ENCODE measurements at places on chromosomes 1 and 21. TPM values are rescaled to one million over a fixed set of nuclear protein-coding genes. Genes with fewer than 3 reads are reported as not detected.

LZIC gene
- 22.7 TPM for total RNA-seq

HSPA6 gene
- 0.24 TPM for total RNA-seq

NR1I3 gene
- total RNA-seq = not detected

MATN1 gene
- 1.2 TPM for total RNA-seq

SLC41A1 gene
- 23.7 TPM for total RNA-seq

CELA2A gene
- not detected for total RNA-seq

- peaks cover 3% of the 10 kb centered on the region for H3K4me1 ChIP-seq
- no peak for DNase-seq
These were observed 104.4 kb downstream of the UCHL5 start for GRCh38 chr1:192954705-192955265.

DNA sequence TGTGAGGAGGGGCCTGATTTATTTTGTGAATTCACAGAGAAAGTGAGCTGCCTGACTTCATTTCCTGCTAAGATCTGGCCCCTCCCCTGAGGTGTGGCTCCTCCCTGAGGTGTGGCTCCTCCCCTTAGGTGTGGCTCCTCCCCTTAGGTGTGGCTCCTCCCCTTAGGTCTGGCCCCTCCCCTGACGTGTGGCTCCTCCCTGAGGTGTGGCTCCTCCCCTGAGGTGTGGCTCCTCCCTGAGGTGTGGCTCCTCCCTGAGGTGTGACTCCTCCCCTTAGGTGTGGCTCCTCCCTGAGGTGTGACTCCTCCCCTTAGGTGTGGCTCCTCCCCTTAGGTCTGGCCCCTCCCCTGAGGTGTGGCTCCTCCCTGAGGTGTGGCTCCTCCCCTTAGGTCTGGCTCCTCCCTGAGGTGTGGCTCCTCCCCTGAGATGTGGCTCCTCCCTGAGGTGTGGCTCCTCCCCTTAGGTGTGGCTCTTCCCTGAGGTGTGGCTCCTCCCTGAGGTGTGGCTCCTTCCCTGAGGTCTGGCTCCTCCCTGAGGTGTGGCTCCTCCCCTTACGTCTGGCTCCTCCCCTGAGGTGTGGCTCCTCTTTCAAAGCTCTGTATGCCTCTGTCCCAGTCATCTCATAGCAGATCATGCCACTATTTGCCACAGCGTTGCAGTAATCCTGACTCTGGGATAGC is 26.9 kb upstream of the LRRC3 start:
- H3K4me3 ChIP-seq = no peak overlapping the region
- no peaks in the 10 kb centered on the region for H3K4me1 ChIP-seq
- peak; percentile 53 for DNase-seq
- H3K36me3 ChIP-seq = peaks cover 1% of the 10 kb centered on the region
- no peak overlapping the region for H3K27ac ChIP-seq

DNA sequence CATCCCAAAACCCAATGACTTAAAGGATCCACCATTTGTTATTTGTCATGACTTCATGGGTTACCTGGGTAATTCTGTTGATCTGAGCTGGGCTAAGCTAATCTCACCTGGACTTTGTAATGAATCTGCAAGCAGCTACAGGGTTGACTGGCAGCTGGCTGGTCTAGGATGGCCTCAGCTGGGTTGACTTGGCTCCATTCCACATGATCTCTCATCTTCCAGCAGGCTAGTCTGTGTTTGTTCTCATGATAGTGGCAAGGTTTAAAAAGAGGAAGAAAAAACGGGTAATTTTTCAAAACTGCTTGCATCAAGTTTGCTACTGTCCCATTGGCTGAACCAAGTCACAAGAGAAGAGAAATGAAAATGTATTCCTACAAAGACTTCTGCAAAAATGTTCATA is 24.8 kb upstream of the ZMYM4 start:
- DNase-seq = no peak
- H3K36me3 ChIP-seq = no peaks in the 10 kb centered on the region
- H3K27me3 ChIP-seq = no peaks in the 10 kb centered on the region
- H3K4me1 ChIP-seq = no peaks in the 10 kb centered on the region
- no peak overlapping the region for H3K27ac ChIP-seq

DNA sequence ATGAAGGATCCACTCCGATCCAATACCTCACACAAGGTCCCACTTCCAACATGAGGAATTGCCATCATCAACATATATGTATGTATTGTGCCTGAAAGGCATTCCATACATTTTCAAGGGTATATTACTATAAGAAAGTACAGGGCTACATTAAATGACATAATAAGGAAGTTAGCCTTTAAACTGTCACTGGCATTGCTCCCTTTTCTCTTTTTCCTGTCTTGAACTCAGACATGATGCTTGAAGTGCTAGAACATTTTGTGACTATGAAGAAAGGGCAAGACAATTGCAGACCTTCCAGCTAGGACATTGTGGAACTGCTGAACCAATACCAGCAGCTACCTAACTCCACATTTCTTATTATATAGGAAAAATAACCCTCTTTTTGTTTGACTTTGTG is 2.9 kb upstream of the TSPAN2 start:
- peaks cover 20% of the 10 kb centered on the region for H3K4me1 ChIP-seq
- H3K36me3 ChIP-seq = no peaks in the 10 kb centered on the region
- peaks cover 7% of the 10 kb centered on the region for H3K27me3 ChIP-seq
- no peak overlapping the region for H3K27ac ChIP-seq
- DNase-seq = no peak

GRCh38 chr1:169059421-169059820 is 47.1 kb upstream of the ATP1B1 start:
- no peak overlapping the region for H3K27ac ChIP-seq
- peaks cover 6% of the 10 kb centered on the region for H3K4me1 ChIP-seq
- DNase-seq = no peak

- DNase-seq = no peak
- H3K4me1 ChIP-seq = no peaks in the 10 kb centered on the region
- H3K27ac ChIP-seq = no peak overlapping the region
- H3K27me3 ChIP-seq = no peaks in the 10 kb centered on the region
- H3K36me3 ChIP-seq = no peaks in the 10 kb centered on the region
These were observed 958.3 kb downstream of the ADGRL2 start for GRCh38 chr1:82759035-82759434.

DNA sequence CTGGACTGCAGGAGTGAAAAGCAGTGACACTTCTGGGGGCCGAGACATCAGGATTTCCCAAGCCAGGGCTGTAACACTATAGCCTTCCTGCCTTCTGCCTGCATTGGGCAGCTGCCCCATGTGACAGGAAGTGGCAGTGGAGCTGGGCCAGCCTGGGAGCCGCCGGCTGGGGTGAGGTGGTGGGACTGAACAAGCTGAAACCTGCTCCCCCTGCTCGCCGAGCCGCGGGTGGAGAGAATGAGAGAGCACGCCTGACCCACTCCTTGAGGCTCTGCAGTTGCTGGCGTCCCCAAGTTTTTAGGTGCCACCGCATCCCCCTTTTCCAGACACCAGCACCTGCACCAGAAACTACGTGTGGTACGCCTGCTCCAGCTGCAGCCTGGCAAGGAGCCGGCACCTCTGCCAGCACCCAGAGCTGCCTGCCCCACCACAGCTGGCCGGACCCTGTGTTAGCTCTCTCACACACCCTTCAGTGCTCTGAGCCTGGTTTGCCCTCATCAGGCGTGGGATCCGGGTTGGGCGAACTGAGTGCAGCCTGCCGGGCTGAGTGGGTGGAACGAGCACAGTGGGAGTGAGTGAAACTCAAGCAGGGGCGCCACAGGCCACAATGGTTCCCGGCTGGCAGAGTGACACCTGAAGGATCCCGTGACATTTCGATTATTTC is 119.4 kb downstream of the AKT3 start:
- H3K27me3 ChIP-seq = no peaks in the 10 kb centered on the region
- no peak overlapping the region for H3K4me3 ChIP-seq
- H3K4me1 ChIP-seq = peaks cover 5% of the 10 kb centered on the region
- DNase-seq = no peak
- H3K36me3 ChIP-seq = peaks cover 3% of the 10 kb centered on the region

DNA sequence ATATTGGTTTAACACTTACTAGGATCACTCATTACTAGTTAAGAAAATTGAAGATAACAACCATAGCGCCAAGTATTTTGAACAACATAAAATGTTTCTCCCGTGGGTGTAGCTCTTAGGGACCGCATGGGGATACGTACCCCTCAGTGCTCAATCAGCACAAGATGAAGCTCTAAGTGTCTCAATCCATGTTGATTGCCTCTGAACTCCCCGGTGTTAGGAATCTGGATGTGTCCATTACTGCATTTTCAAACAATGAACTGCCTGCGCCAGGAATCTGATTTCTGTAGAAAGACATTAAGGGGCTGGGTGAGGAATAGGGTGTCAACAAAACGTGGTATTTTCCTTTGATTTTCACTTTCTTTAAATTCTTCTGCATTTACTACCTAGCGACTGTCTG is 100.2 kb downstream of the LMO4 start:
- DNase-seq = no peak
- H3K36me3 ChIP-seq = no peaks in the 10 kb centered on the region
- peaks cover 23% of the 10 kb centered on the region for H3K27me3 ChIP-seq
- H3K4me3 ChIP-seq = no peak overlapping the region
- H3K4me1 ChIP-seq = no peaks in the 10 kb centered on the region

- H3K27me3 ChIP-seq = peaks cover 25% of the 10 kb centered on the region
- DNase-seq = no peak
- H3K36me3 ChIP-seq = peaks cover 1% of the 10 kb centered on the region
These were observed 2.1 kb downstream of the TCHHL1 start for GRCh38 chr1:152086760-152087159.

DNA sequence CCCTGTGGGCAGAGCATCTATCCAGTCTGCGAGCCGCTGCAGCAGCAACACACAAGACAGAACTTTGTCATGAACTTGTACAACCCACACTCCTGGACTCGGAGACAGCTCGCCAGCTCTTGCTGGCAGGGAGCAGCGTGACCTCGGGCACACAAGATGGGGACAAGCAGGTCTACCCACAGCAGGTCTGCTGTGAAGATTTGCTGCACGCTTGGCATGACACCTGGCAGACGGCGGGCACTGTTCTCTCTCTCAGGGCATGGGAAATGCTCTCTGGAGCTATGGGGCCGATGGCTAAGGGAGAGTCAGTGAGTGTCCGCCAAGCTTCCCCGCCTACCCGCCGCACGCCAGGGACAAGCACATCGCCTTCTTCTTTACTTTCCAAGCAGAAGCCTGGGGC is 90.0 kb downstream of the STUM start:
- H3K4me1 ChIP-seq = peaks cover 50% of the 10 kb centered on the region
- no peak overlapping the region for H3K27ac ChIP-seq
- peaks cover 7% of the 10 kb centered on the region for H3K36me3 ChIP-seq
- no peaks in the 10 kb centered on the region for H3K27me3 ChIP-seq

DNA sequence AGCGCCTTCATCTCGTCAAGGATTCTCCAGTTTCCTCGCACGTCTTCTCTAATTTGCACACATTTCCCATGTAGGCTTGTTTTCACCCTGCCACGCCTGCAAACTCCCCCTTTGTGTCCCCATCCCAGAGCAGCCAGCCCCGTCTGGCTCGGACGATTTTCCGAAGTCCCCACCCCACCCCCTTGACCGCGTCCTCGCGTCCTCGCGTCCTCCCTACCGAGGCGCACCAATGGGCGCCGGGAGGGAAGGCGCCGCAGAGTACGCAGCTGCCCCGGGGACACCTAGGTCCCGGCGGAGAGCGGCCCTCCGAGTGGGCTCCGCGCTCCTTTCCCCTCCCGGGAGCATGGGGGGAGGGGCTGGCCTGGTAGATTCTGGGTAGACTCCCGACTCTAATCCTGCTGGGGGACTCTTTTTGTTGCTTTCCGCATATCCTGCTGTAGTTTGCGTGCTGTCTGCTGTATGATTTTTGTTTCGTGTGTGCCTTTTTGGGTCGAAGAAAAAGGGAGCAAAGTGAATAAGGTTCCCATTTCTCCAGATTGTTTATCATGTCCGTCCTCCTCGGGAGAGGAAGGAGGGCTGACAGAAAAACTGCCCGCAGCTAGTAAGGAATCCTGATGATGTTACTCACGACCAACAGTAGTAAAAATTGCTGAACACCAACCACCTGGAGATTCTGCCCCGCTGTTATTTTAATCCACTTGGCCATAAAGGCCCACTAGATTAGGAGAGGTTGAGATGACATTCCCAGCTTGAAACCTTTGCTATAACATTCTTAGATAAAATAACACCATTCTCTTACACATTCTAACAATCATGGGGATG is 1.5 kb downstream of the CACHD1 start:
- peak; percentile 11 for DNase-seq
- peaks cover 42% of the 10 kb centered on the region for H3K27me3 ChIP-seq
- peaks cover 1% of the 10 kb centered on the region for H3K36me3 ChIP-seq
- peaks cover 17% of the 10 kb centered on the region for H3K4me1 ChIP-seq
- H3K4me3 ChIP-seq = peak overlapping the region; percentile 79
- no peak overlapping the region for H3K27ac ChIP-seq

DNA sequence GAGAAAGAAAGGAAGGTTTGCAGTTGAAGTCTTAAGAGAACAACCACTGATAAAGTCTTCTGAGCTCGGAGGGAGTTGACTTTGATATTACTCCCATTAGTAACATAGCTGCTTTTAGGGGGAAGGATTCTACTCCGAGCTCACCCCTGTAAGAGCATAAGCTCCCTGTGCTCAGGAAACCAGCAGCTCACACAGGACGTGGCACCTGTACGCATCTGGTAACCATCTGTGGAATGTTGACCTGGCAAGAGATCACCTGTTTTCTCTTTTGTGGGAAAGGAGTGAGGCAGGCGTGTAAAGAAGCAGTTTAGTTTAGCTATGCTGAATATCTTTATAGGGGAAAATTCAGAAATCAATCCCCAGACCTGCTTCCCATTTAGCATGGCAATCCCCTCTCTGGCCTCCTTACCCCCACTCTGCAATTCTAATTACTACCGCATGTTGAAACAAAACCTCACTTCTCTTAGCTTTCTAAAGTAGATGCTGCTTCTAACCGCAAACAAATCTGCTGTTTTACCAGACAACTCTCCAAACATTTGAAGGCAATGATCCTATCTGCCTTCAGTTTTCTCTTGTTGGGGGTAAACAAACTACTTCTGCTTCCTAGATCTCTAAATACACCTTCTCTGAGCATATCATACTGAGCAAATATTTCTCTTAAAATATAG is 121.8 kb upstream of the KCNK1 start:
- no peak for DNase-seq
- peaks cover 20% of the 10 kb centered on the region for H3K27me3 ChIP-seq
- no peaks in the 10 kb centered on the region for H3K4me1 ChIP-seq
- peaks cover 5% of the 10 kb centered on the region for H3K36me3 ChIP-seq

- no peak overlapping the region for H3K4me3 ChIP-seq
- no peak overlapping the region for H3K27ac ChIP-seq
- H3K36me3 ChIP-seq = no peaks in the 10 kb centered on the region
- H3K27me3 ChIP-seq = no peaks in the 10 kb centered on the region
These were observed 49.6 kb upstream of the KDM4A start for GRCh38 chr1:43600033-43601020.

DNA sequence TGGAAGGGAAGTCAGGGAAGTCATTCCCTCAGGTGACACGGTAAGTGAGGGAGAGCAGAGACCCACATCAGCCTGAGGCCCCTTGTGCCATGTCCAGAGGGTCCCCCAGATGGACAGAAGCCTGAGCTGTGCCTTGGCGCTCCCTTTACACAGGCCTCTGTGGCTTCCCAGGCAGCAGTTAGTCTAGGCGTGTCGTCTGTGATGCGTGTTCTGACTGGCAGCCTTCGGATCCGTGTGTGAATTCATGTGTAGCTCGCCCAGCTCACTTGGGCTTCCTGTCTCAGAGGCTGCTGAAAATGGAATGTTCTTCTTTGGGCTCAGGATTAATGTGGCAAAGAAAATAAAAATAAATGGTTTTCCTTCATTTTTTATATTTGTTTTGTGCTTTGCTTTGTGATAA is 28.3 kb downstream of the PRMT2 start:
- peaks cover 2% of the 10 kb centered on the region for H3K36me3 ChIP-seq
- no peak overlapping the region for H3K27ac ChIP-seq
- no peak for DNase-seq
- H3K4me1 ChIP-seq = peaks cover 26% of the 10 kb centered on the region
